ENCODE measurements at places on chromosomes 3 and 15. TPM values are rescaled to one million over a fixed set of nuclear protein-coding genes. Genes with fewer than 3 reads are reported as not detected.

Gene MYZAP
- total RNA-seq = 1.6 TPM

Gene EOMES
- 1.4 TPM for total RNA-seq

Gene HGD
- total RNA-seq = 17.6 TPM

Gene RPL35A
- 1,339 TPM for total RNA-seq

Gene GMNC
- total RNA-seq = not detected

Gene TP53BP1
- 20.0 TPM for total RNA-seq

Gene SEMA3B
- total RNA-seq = 7.5 TPM

Gene SHF
- total RNA-seq = 0.69 TPM

Gene ZCWPW2
- not detected for total RNA-seq

Gene CNTN6
- total RNA-seq = not detected

Gene EPHB1
- 0.16 TPM for total RNA-seq

Gene ZNF445
- 1.8 TPM for total RNA-seq

Gene LMAN1L
- not detected for total RNA-seq

Gene LTF
- not detected for total RNA-seq

Gene SLITRK3
- total RNA-seq = not detected

Gene IL5RA
- not detected for total RNA-seq

Gene KLHL40
- not detected for total RNA-seq

Gene FGF12
- total RNA-seq = 0.37 TPM

Gene FBN1
- 6.9 TPM for total RNA-seq

Gene LMCD1
- 87.9 TPM for total RNA-seq

Gene DNASE1L3
- total RNA-seq = not detected

Gene CSPG5
- 0.86 TPM for total RNA-seq

All from A549 treated with RU486 at 1 μM for 4 hours (cell line).